ENCODE measurements at places on chromosomes 2 and 18.

- no peak for DNase-seq
Observed at GRCh38 chr2:30354621-30355020, 92.4 kb upstream of the LCLAT1 start.

DNA sequence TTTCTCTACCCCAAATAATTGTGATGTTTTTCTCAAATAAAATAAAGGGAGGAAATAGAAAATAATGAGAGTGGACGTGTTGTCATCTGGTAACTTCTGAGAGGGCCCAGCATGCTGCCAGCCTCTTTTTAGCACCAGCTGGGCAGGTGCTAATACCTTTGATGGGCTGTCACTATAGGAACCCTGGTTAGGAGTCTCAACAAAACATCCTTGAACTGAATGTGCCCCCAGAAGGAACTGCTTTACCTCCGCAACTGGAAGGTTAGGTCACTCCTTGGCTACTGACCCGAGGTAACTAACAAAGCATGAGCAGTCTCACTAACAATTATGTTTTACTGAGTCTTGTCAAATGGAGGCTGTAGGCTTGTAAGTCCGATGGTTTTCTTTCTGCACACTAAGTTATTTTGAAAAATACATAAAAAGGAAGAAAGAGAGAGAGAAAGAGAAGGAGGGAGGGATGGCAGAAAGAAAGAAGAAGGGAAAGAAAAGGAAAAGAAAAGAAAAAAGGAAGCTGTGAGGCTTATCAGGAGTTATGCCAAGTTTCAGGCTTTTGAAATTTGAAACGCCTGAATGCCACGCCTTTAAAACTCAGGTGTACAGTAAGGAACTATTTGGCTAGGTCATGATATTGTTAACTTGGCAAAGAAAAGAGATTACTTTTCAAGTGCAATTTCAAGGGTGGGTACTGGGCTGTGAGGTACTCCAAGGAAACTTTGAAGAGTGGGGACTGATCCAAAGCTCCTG, 91.0 kb downstream of the TGIF1 start:
- DNase-seq, result no peak

- no peak for DNase-seq
Observed at GRCh38 chr18:70280007-70280925, 8.6 kb upstream of the SOCS6 start.

DNA sequence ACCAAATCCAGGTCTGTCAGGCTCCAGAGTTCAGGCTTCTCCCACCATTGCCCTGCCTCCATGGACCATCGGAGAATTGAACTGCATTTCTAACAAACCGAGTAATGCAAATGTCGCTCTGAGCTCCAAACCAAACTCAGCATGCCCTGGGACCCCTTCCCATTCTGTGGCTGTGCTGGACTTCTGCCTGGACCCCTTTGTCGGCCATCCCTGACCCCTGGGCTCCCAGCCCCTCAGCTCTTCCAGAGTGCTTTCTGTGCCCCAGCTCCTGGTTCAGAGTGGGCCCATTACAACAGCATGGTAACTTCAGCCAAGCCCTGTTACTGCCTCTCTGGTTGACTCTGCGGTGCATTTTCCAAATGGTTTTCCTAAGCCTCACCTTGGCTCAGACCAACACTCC, 55.1 kb upstream of the MAPRE3 start:
- no peak for DNase-seq

GRCh38 chr2:32172870-32173269, 7.2 kb downstream of the SLC30A6 start:
- DNase-seq, result no peak

- no peak for DNase-seq
Observed at GRCh38 chr2:30237239-30237965, 6.1 kb downstream of the LBH start.

- no peak for DNase-seq
Observed at GRCh38 chr2:206323486-206323885, 49.0 kb downstream of the ZDBF2 start.

Data from stimulated activated effector memory CD8-positive, alpha-beta T cell treated with anti-CD3 and anti-CD28 coated beads, Interleukin-12 subunit alpha, Interleukin-12 subunit beta, amount 100 ng/mL, for 72 hours (primary cell).